HCT116 (cell line): ENCODE measurements at places on chromosomes 6 and 20. TPM values are rescaled to one million over a fixed set of nuclear protein-coding genes. Genes with fewer than 3 reads are reported as not detected.

DNA sequence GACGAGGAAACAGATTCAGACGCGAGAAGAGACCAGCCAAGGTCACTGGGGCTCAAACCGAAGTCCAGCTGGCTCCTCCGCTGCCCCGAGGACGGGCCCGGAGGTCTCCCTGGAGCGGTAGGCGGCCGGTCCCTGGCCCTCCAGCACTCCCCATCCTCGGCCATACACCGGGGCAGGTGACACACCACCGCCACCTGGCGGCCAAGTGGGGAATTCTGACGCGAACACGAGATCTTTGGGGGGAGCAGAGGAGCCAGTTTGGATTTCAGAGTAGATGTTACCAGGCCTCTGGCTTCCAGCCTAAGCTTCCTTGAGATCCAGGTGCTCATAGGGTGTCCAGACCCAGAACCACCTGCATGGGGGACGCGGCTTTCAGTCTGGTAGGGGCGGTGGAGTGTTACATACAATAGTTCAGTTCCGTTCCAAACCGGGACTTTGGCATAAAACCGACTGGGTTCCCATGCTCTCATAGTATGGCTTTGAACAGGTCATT, 16.1 kb downstream of the BPIFB1 start:
- H3K4me1 ChIP-seq, result no peaks in the 10 kb centered on the region
- no peak overlapping the region for H3K27ac ChIP-seq
- H3K27me3 ChIP-seq, result 0 out of 2 replicates have a peak, but pooled peaks cover 3% of the 10 kb centered on the region
- DNase-seq, result peak; percentile 40
- H3K4me3 ChIP-seq, result no peak overlapping the region

GRCh38 chr20:833121-833449, 430 bp upstream of the FAM110A start:
- H3K36me3 ChIP-seq, result no peaks in the 10 kb centered on the region
- peak overlapping the region; percentile 88 for H3K27ac ChIP-seq
- H3K4me3 ChIP-seq, result peak overlapping the region; percentile 84
- no peak for DNase-seq
- H3K27me3 ChIP-seq, result no peaks in the 10 kb centered on the region
- H3K4me1 ChIP-seq, result peaks cover 18% of the 10 kb centered on the region

The HTR1E gene
- not detected for total RNA-seq

The GGTLC1 gene
- total RNA-seq, result not detected

- no peak overlapping the region for H3K27ac ChIP-seq
- H3K4me1 ChIP-seq, result no peaks in the 10 kb centered on the region
- H3K4me3 ChIP-seq, result no peak overlapping the region
- H3K27me3 ChIP-seq, result 0 out of 2 replicates have a peak, but pooled peaks cover under 1% of the 10 kb centered on the region
These were observed 198.7 kb downstream of the TFAP2C start for GRCh38 chr20:56827763-56828162.

GRCh38 chr20:63115651-63116411, 100.1 kb downstream of the YTHDF1 start:
- no peak overlapping the region for H3K27ac ChIP-seq
- H3K4me1 ChIP-seq, result no peaks in the 10 kb centered on the region
- no peak for DNase-seq

- no peak overlapping the region for H3K27ac ChIP-seq
- H3K4me1 ChIP-seq, result peaks cover 9% of the 10 kb centered on the region
- no peaks in the 10 kb centered on the region for H3K36me3 ChIP-seq
- no peak overlapping the region for H3K4me3 ChIP-seq
- no peak for DNase-seq
- H3K27me3 ChIP-seq, result peaks cover 6% of the 10 kb centered on the region; the same call in 1 of the 2 replicates
These were observed 3.9 kb downstream of the IP6K3 start for GRCh38 chr6:33742837-33743236.

The SNAP91 gene
- not detected for total RNA-seq

The SRXN1 gene
- 80.8 TPM for total RNA-seq

The RNF144B gene
- 2.1 TPM for total RNA-seq

The C20orf204 gene
- total RNA-seq, result 2.5 TPM

DNA sequence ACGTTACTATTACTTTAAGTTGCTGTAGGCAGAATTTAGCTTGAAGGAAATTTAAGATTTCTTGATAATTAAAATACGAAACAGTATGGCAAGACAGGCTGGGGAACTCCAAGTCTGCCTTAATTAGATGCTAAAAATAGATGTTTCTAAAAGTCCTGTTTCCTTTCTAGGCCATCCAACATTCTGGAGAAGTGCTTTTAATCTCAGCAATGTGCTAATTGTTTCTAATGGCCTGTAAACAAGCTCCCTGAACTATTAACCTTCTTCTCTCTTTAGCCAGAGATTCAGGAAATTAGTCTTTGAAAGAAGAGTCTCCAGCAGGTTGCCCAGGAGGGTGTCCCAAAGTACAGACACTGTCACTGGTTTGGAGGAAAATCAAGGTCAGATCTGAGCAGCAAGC, 677.3 kb upstream of the AGPAT4 start:
- no peaks in the 10 kb centered on the region for H3K27me3 ChIP-seq
- DNase-seq, result no peak
- H3K4me1 ChIP-seq, result no peaks in the 10 kb centered on the region
- H3K4me3 ChIP-seq, result no peak overlapping the region
- H3K27ac ChIP-seq, result no peak overlapping the region

GRCh38 chr6:125550892-125551291, 198.5 kb upstream of the HEY2 start:
- H3K27me3 ChIP-seq, result peaks cover 29% of the 10 kb centered on the region
- H3K4me1 ChIP-seq, result 0 out of 2 replicates have a peak, but pooled peaks cover 3% of the 10 kb centered on the region

DNA sequence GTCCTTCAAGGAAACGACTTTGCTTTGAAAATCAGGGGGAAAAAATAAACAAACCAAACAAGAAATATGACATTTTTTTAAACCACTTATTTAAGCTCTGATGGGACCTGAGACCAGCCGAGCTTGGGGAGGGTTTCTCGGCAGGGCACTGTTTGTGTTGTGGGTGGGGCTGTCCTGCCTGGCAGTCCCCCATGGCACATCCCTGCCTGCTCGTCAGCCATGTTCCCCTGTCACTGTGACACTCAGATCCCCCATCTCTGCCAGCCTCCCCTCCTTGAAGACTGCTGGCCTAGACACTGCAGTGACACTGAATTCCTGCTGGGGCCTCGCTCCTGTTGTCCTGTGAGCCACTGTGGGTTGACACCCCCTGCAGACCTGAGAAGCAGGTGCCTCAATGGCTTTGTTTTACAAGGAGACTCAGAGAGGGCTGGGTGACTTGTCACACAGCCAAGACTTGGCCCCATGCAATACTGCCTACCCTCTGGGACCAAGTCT, 95.1 kb upstream of the PTPN1 start:
- peak overlapping the region; percentile 75 for H3K27ac ChIP-seq
- H3K36me3 ChIP-seq, result no peaks in the 10 kb centered on the region
- H3K4me3 ChIP-seq, result peak overlapping the region; percentile 29; the same call in 1 of the 2 replicates
- H3K4me1 ChIP-seq, result peaks cover 22% of the 10 kb centered on the region
- DNase-seq, result peak; percentile 28
- no peaks in the 10 kb centered on the region for H3K27me3 ChIP-seq

GRCh38 chr6:83847179-83847578, 6.0 kb upstream of the RIPPLY2 start:
- H3K27ac ChIP-seq, result no peak overlapping the region
- H3K27me3 ChIP-seq, result no peaks in the 10 kb centered on the region
- no peak for DNase-seq
- H3K4me1 ChIP-seq, result no peaks in the 10 kb centered on the region
- H3K36me3 ChIP-seq, result no peaks in the 10 kb centered on the region
- H3K4me3 ChIP-seq, result no peak overlapping the region

The CCN6 gene
- not detected for total RNA-seq

DNA sequence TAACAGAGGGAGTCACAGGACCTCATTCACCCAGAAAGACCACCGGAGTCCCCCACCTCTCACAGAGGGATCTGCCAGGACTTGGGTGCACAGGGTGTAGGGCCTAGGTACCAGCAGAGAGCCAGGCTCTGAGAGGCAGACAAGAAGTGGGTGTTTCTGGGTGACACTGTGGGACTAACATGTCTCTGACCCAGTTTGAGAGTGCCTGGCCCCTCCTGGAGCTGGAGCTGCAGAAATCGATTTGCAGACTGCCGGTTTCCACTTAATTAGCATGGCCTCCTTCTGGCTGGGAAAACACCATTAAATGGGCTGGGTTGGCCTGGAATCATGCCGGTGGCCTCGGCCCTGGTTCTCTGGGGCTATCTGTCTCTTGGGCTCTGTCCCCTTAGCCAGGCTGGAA, 59.2 kb downstream of the PPP1R16B start:
- H3K27me3 ChIP-seq, result no peaks in the 10 kb centered on the region
- H3K4me3 ChIP-seq, result no peak overlapping the region
- peaks cover 3% of the 10 kb centered on the region; the same call in 1 of the 2 replicates for H3K4me1 ChIP-seq
- no peak for DNase-seq
- no peak overlapping the region for H3K27ac ChIP-seq
- no peaks in the 10 kb centered on the region for H3K36me3 ChIP-seq

DNA sequence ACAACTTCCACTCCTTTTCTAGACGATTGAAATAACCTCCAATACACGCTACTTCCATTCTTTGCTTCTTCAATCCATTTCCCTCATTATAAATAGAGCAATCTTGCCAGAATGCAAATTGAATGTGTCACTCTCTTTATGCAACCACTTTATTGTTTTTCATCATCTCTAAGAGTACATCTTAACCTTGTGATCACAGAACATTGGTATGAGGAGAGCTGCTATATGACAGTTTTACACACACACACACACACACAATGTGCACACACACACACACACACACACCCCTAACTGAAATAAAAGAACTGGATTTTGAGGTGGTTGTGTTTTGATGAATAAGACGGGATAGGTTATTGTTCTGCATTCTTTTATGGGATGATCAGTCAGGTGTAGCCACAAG, 187.0 kb downstream of the HDGFL1 start:
- no peaks in the 10 kb centered on the region for H3K4me1 ChIP-seq
- no peak overlapping the region for H3K27ac ChIP-seq
- no peak for DNase-seq
- H3K4me3 ChIP-seq, result no peak overlapping the region

The SOX18 gene
- 3.3 TPM for total RNA-seq
